ENCODE measurements at places on chromosomes 1 and 21.
A peak's percentile ranks its signal among the peaks of the same experiment; 100 is the strongest.

DNA sequence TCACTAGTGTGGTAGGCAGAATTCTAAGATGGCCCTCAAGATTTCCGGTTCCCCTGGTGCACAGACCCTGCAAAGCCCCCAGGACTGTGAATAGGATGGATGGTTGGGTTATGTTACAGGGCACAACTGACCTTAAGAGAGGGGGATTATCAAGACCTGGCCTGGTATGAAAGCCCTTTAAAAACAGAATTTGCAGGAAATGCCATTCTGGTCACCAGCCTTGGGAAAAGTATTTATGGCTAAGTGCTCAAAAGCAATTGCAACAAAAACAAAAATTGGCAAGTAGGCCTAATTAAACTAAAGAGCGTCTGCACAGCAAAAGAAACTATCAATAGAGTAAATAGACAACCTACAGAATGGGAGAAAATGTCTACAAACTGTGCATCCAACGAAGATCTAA, 144.7 kb upstream of the EDN2 start:
- no peak for DNase-seq

GRCh38 chr21:46295996-46296752, 10.0 kb downstream of the YBEY start:
- peak; percentile 12 for DNase-seq

GRCh38 chr1:40004857-40005256, 35.7 kb upstream of the CAP1 start:
- DNase-seq: peak; percentile 43

- peak; percentile 40 for DNase-seq
Measured at GRCh38 chr1:177959811-177960515, 9.9 kb downstream of the SEC16B start.

DNA sequence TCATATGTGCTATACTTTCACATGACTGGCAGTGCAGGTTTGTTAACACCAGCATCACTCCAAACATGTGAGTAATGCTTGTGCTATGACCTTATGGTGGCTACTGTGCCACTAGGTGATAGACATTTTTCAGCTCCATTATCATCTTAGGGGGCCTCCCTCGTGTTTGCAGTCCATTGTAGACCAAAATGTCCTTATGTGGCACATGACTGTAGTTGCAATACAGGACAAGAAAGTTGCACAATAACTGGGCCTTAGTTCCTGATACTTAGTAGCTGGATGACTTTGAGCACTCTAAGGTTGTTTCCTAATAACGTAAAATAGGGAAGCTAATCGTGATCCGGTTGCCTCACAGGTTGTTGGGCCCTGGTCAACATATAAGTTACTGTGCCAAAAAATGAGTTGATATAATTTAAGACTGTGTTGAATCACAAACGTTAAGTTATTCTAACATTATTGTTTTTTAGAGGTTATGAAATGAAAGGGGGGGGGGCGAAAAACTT, 511 bp upstream of the SNX27 start:
- peak; percentile 84 for DNase-seq

DNA sequence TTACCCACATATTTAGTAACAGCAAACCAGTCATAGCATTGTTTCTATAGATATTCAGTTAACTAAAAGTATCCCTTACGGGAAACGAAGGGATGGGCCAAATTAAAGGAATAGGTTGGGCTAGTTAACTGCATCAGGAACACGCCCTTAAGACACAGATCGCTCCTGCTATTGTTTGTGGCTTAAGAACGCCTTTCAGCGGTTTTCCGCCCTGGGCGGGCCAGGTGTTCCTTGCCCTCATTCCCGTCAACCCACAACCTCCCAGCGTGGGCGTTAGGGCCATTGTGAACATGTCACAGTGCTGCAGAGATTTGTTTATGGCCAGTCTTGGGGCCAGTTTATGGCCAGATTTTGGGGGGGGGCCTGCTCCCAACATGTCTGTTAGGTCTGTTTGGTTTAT, 14.7 kb downstream of the TNFRSF18 start:
- no peak for DNase-seq

DNA sequence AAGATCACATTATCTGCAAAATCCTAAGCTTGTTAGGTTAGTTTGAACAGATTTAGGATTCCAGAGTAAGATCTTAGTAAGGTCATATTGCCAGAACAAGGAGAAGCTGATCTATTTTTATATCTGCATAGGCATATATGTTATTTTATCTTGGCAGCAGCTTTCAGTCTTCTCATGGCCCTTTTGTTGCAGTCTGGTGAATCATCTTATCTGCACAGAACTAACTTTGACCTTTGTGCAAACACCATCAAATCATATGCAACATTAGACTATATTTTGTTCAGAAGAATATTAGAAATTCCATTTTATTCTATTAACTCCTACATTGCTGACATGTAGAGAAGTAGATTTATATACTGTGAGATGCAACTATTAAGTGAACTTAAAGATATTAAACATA, 107.3 kb downstream of the CLEC20A start:
- peak; percentile 40 for DNase-seq

DNA sequence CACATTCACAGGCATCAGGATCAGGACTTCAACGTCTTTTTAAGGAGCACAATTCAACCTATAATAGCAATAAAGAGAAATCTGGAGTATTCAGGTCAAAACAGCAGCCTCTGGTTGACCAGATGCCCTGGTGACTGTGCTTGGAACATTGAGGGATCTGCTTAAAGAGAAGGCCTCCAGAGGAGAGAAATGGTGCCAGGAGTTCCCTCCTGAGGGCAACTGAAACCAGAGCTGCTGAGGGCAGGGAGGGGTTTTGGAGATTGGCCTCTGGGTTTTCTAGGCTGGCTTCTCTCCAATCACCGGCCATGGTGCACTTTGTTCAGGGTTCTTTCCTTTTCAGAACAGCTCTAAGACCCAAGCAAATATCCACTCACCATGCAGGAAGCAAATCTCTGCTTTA, 190.7 kb upstream of the KIAA0040 start:
- DNase-seq: no peak

- DNase-seq: no peak
Measured at GRCh38 chr1:10046356-10047085, 13.8 kb downstream of the UBE4B start.

- no peak for DNase-seq
Measured at GRCh38 chr1:157862114-157863070, 20.8 kb upstream of the CD5L start.

GRCh38 chr1:221829327-221830015, 87.6 kb upstream of the DUSP10 start:
- DNase-seq: peak; percentile 92

DNA sequence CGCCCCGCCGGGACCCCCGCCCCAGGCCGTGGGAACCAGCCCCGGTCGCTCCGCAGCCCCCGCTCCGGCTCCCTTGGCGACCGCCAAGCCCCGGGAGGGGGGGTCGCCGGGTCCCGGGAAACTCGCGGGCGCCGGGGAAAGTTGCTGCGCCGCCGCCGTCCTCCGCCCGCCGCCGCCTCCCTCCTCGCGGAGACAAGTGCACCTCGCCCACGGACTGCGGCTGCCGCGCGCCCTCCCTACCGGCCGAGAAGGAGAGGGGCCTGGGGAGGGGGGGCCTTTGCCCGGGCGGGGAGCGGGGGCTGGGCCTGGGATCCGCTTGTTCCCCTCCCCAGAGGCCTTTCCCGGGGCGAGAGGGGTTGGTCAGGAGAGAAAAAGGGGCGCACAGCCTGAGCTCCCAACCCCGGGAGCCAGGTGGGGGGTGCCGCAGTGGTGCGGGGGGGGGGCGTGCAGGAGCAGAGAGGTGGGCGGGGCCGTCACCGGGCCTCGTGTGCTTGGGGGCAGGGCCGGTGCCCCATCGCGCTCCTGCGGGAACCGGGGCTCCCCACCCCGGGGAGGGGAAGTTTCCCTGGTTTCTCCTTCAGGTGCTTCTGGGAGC, 592 bp downstream of the AGRN start:
- no peak for DNase-seq

GRCh38 chr1:230753586-230754251, 6.5 kb downstream of the CAPN9 start:
- peak; percentile 40 for DNase-seq

- no peak for DNase-seq
Measured at GRCh38 chr1:174676856-174677255, 229.1 kb downstream of the GPR52 start.

DNA sequence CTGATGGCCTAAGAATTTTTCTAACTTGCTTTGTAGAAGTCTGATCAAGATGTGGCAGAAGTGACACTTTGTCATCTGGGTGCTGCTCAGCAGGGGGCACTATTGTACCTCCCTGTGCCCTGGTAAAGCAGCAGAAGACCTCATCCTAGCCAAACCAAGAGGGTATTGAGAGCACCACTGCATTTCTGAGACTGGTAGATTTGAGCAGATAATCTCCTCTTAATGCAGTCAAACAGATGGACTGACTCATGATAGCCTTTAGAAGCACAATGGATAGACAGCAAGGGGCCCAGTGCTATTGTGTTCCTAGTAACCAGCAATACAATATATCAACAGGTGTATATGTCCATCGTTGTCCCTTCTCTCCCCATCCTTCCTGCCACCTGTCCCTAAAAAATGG, 5.7 kb downstream of the TPM3 start:
- peak; percentile 66 for DNase-seq

GRCh38 chr21:46038341-46038829, 56.8 kb downstream of the COL6A1 start:
- no peak for DNase-seq

DNA sequence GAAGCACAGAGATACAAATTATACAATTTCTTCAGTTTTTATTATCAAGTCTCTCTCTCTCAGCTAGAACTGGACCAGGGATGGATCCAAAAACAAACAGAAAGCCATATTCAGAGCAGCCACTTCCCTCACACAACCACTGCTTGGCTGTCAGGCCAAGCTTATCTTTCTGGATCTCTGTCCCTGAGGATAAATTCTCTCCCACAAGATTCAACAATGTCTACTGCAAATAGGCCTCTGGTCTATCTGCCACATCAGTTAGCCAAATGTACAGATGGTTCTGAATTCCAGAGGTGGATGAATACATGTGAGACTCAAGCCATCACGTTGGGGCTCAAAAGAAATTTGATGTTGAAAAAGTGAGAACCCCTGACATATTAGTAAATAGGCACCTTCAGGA, 350.9 kb downstream of the LTN1 start:
- no peak for DNase-seq

DNA sequence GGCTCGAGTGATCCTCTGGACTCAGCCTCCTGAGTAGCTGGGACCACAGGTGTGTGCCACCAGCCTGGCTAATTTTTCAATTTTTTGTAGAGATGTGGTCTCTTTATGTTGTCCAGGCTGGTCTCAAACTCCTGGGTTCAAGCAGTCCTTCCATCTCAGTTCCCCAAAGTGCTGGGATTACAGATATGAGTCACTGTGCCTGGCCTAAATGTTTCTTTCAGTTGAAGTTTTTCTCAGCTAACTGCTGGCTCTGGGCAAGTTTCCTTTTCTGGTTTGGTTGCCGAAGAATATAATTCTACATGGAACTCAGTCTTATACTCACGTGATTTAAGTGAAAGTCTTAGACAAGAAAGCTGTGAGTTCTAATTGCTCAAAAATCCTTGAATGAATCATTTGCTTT, 57.0 kb downstream of the SASS6 start:
- DNase-seq: peak; percentile 13

DNA sequence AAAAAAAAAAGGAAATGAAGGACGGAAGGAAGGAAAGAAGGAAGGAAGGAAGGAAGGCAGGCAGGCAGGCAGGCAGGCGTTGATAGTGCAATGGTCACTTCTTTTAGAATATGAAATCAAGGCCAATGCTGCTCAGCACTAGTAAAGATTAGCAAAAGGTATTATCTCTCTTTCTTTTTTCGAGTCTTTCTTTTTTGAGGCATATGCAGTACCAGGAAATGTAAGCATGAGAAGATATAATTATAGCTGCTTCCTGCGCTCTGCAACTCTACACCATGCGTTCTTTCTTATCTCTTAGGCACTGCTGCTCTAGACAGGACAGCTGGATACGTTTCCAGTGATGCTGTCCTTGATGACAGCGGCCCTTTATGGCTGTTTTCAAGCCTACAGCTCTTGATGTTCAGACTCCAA, 1512.5 kb upstream of the B3GALT2 start:
- no peak for DNase-seq

- DNase-seq: no peak
Measured at GRCh38 chr1:3747522-3747848, 4.8 kb upstream of the CCDC27 start.

- DNase-seq: no peak
Measured at GRCh38 chr1:234539666-234540403, 60.9 kb upstream of the TARBP1 start.

- no peak for DNase-seq
Measured at GRCh38 chr1:88399690-88400089, 284.4 kb upstream of the PKN2 start.

GRCh38 chr21:15560383-15561056, 169.3 kb upstream of the USP25 start:
- no peak for DNase-seq

GRCh38 chr1:197806718-197807117, 31.4 kb upstream of the DENND1B start:
- no peak for DNase-seq

DNA sequence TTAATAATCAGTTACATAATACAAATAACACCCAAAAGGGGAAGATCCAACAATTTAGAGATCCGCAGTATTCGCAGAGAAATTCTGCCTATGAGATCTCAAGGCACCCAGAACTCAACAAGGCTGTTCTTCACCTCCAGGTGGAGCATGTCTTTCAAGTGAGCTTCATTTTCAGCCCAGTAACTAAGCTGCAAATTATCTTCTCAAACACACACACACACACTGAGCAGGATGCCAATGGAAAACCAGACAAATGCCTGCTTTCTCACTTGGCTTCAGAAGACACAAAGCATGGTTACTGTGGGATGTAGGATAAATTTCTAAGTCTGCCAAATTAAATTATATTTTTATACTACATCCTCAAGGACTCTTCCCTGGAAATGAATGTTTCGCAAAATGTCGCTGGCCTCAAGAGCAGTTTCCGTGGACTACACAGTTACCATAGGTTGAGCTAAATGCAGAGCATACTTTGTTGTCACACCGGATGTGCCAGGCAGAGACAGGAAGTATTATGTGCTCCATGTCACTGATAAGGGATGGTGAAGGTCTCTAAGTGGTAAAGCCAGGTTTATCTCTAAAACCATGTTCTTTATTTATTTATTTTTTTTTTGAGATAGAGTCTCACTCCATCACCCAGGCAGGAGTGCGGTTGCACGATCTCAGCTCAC, 30.3 kb downstream of the UBR4 start:
- DNase-seq: peak; percentile 79

DNA sequence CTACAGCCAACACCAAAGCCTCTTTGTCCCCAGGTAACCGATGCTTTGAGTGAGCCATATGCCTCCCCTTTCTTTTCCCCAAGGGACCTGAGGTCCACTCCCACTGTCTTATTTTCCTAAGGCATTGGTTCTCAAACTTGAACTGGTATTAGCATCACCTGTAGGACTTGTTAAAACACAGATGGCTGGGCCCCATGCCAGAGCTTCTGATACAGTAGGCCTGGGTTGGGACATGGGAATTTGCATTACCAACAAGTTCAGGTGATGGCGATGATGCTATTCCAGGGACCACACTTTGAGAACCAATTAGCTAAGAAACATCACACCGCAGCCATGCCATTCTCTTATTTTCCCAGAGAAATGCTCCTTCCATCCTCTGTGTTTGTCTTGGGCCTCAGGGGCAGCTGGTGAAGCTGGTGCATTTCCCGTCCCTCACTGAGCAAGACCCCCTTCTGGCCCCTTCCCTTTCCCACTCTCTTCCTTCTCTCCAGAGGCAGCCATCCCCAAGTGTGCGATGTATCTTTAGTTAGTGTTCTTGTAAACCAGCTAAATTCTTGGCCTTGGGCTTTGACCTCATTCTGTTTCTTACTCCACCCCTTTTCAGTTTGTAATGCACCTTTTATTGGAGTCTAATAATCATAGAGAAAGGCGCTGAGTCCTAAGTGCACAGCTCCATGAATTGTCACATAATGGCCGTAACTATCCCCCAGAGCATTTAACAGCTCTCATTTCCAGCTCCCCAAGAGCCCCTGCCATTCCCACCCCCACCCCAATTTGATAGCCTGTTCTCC, 14.2 kb upstream of the TTC22 start:
- no peak for DNase-seq

Data from amniotic epithelial cell (primary cell).